SHP77 treated with DMSO at 0.1 percent for 48 hours (cell line): ENCODE measurements at places on chromosomes 5 and 9.
A peak's percentile ranks its signal among the peaks of the same experiment; 100 is the strongest.

DNA sequence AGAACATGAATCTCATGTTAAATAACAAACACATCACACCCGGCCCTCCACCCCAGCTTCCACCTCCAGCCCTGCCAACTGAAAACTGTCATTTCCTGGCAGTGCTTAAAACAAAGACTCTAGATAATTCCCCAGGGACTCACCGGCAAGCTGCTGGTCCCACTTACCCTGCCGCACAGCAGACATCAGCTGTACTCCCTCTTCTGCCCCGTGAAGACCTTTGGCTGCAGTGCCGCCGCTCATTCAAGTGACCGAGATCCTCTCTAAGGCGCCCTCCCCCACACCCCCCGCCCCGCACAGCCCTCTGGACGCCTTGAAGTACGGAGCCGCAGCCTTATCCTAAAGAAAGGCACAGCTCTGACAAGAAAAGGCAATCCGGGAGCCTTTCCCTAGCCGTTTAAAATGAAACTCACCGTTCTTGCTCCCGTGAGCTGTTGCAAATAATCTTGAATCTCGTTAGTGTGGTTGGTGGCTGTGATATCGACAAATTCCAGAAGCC, 434 bp downstream of the GLRX start:
- DNase-seq, result no peak

GRCh38 chr9:129102791-129103594, 7.6 kb downstream of the CRAT start:
- DNase-seq, result peak; percentile 58

GRCh38 chr5:10987925-10988504, 227.0 kb upstream of the DAP start:
- DNase-seq, result peak; percentile 27

DNA sequence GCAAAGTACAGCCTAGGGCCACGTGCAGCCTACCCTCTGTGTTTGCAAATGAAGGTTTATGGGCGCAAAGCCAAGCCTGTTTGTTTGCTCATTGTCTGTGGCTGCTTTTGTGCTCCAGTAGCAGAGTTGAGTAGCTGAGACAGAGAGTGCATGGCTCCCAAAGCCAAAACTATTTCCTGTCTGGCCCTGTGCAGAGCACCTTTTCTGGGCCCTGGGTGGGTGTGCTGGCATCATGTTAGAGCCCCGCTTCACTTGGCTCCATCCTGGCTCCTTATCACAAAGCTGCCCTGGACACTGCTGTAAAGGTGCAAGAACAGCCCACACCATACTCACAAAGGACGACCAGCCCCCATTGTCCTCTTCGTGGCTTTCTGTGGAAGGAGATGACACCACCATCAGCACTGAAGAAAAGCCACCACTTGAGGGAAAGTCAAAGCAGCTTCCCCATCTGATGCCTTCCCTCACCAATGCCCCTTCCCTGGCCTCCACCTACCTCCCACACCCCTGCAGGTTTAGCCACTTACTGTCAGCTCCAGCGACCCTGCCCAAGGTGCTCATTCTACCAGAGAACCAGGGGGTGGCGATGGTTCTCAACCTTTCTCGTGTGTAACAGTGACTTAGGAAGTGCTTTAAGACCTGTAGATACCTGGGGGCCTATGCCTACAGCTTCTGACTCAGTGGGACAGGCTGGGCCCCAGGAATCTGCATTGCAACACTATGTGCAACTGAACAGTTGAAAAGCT, 23.4 kb downstream of the LCP2 start:
- no peak for DNase-seq

DNA sequence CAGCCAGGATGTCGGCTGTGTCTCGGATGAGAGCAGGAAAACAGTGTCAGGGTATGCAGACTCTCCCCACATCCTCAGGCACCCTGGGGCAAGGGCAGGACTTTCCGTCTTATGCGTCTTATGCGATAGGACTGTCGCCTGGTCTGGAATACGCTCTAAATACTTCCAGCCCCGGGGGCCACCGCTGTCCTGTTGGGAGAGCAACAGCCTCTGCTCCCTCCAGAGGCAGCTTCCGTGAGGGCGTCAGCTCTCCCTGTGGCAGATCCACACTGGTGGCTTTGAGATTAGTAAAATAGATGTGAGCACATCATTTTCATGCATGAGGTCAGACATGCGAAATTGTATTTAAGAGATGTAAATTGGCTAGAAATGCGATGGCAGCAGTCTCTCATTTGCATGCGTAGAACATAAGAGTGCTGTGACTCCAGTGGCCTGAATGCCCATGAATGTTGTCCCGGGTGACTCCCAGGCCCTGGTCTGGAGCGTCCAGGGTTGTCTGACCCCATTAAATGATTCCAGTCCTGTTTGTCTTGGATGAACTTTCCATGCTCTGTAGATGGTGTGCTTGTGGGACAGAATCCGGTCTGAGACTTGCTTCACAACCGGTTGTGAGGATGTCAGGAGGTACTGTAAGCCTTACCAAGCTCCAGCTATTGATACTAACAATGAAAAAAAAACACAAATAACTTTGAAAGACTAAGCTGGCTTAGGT, 228.2 kb downstream of the SYK start:
- no peak for DNase-seq

- no peak for DNase-seq
Measured at GRCh38 chr9:68505681-68506409, 34.8 kb downstream of the TMEM252 start.

- DNase-seq, result no peak
Measured at GRCh38 chr9:131262327-131263032, 13.8 kb downstream of the FAM78A start.

DNA sequence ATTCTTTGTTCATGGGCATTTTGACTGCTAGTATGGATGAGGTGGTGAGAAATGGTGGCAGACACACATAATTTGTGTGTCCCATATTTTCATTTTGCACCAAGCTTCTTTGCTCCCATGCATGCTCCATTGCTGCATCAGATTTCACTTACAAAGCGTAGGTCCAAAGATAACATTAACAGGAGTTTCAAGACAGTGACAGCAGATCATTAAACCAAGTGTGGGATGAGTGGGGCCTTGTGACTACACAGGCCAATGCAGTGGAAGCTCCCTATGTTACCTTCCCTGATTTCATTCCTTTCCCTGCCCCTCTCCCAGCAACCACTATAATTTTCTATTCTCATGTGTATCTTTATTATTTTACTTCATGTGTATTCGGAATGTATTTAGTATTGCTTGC, 142.0 kb downstream of the AOPEP start:
- DNase-seq, result no peak

- DNase-seq, result no peak
Measured at GRCh38 chr9:130327070-130327780, 61.7 kb downstream of the HMCN2 start.

GRCh38 chr5:172106511-172107356, 81.3 kb downstream of the STK10 start:
- no peak for DNase-seq

GRCh38 chr9:89684912-89685636, 80.3 kb downstream of the GADD45G start:
- peak; percentile 22 for DNase-seq

- no peak for DNase-seq
Measured at GRCh38 chr9:100401042-100401441, 25.9 kb upstream of the MSANTD3 start.

GRCh38 chr5:6788956-6789649, 75.9 kb downstream of the TENT4A start:
- no peak for DNase-seq

DNA sequence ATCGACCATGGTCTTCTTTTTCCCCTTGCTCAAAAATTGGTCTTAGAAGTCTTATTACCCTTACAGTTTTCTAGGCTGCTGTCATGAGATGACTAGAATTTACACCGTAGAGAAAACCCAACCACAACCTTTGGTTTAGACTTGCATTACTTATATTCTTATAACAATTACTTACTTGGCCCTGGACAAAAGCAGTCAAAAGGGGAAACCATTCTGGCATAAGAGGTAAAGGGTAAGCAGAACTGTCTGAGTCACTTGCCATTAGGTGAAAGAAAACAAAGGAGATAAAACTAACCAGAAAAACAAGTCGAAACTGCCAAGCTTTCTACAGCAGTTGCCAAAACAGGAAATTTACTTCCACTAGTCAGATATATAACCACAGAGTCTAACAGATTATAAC, 17.9 kb downstream of the TMEM245 start:
- DNase-seq, result no peak

GRCh38 chr5:132486318-132487094, 4.1 kb downstream of the IRF1 start:
- no peak for DNase-seq

DNA sequence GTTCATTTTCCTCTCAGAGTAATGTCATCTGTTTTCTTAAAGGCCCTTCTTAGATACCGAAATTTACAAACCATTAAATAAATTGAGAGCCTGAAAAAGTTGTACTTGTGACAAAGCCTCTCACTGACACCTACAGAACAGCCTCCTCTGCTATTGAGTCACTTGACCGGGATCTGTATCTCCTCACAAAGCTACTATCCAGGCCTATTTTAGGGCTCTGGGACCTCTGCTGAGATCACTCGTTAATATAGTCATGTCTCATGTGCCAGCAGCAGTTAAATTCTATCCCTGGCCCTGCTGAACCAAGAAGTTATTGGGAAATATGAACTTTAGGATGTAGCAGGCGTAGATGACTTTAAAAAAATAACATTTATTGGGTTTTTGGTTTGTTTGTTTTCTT, 31.1 kb downstream of the FBXO38 start:
- DNase-seq, result no peak

DNA sequence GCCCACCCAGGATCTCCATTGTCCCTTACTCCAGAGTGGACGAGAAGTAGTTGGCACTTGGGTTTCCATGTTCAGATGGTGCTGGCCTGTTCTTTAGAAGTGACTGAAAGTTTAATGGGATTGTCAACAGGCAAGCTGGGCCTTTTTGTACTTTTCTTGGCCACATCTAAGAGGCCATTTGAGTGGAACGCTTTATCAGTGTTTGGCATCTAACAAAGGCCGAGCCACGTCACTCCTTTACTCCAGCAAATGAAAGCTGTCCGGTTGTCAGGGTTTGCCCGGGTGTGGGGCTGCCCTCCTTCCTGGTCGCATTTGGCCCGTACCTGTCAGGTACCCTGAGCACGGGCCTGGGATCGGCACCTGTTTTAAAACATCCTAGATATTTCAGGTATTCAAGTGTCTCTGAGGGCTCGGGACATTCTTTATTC, 71.5 kb downstream of the RCL1 start:
- DNase-seq, result no peak

DNA sequence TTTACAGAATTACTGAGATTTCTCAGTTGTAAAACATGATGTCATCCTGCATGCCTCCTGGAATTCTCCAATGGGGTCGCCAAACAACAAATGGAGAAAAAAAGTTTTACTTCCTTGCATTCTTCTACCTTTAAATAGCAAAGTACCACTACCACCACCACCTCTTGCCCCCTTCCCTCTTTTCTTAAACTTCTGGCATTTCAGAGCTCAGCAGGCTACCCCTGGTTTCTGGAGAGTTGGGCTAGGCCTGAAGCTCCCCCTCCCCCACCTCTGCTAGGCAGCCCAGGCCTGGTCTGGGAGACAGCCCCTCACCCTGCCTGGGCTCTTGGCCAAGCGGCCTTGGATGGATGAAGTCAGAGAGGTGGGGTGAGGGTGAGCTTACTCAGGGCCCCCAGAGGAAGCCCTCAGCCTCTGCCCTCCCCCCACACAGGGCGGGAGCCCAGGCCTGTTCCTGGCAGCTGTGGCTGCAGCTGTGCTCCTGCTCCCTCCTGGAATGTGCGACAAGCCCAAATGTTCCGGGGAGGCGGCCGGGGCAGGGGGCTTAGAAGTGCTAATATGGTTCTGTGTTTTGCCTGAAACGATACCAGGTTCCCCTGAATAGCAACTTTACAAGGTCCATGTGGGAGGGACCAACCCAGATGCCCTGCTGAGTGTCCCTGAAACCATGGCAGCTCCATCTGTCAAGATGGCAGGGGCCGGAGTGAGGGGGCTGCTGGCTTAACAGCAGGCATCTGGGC, 6.0 kb upstream of the CCIN start:
- no peak for DNase-seq

- DNase-seq, result no peak
Measured at GRCh38 chr9:106830527-106831150, 32.3 kb upstream of the ZNF462 start.

DNA sequence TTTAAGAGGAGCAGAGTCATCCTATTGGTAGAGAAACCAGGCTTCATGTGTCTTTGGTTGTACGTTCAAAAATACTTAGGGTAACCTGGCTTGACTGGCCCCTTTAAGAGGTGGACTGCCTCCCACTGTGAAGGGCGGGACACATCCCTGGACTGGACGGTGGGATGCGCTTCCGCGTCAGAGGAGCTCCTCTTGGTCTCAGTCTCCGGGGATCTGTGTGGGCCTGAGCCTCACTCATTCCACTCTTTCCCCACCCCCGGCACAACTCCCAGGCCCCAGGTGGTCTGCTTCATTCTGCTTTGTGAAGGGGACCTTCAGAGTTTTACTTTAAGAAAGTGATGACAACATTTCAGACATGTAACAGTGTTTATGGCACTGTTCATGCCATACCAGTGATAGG, 601.1 kb downstream of the IRX1 start:
- DNase-seq, result no peak

GRCh38 chr9:82356871-82357270, 368.3 kb downstream of the SPATA31D1 start:
- DNase-seq, result no peak

DNA sequence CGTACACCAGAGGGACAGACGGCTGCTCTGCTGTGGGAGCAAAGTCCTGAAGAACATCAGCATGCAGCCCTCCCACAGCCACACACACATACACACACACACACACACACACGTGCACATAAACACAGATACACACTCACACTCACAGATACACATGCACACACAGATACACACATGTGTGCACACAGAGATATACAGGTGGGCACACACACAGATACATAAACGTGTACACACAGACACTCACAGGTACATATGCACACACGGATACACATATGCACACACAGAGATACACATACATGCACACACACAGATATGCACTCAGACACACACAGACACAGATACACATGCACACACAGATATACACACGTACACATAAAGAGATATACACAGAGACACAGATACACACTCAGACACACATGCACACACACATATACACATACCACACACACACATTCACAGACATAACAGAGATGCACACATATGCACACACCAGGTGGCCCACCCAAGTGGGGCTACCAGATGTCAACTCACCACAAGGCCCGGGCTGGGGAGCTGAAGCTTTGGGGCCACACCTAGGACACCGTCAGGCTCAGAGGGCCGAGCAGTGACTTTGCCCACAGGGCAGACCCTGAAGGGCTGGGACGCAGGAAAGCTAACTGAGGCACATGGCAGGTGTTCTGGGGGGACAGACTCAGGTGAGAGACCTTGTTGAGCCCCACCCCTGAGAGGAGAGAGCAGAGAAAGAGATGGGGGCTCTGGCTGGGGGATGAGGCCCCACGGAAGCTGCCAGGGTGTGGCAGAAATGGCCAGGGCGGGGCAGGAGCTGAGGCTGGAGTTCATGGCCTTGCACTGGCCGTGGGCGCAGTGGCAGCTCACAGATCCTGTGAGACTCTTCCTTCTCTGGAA, 148.6 kb upstream of the PPP1R26 start:
- DNase-seq, result no peak

- no peak for DNase-seq
Measured at GRCh38 chr9:114849450-114849849, 43.6 kb upstream of the TNFSF15 start.
